Thoracic aorta (tissue), 2 donors: ENCODE measurements at places on chromosomes 11 and 22.

DNA sequence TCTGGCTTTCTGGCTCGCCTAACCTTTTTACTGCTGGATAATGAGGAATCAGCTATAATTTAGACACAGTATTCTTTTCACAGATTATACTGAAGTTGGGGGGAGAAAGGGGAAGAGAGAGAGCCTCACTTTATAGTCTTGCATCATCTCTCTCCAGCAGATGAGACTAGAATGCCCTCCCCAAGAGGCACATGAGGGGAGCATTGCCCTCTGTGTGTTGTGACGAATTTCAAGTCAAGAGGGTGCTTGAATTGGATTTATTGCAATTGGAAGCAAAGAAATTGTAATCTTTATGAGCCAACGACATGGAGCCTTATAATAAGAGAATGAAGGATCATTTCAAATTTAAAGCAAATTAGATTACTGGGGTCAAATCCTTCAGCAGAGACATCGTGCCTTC is 17.6 kb upstream of the CADM1 start:
- H3K36me3 ChIP-seq, result no peaks in the 10 kb centered on the region
- H3K27me3 ChIP-seq, result no peaks in the 10 kb centered on the region
- DNase-seq, result no peak
- no peak overlapping the region for H3K4me3 ChIP-seq
- no peaks in the 10 kb centered on the region for H3K4me1 ChIP-seq
- no peak overlapping the region for H3K27ac ChIP-seq

GRCh38 chr11:44946263-44946662 is 4.4 kb downstream of the TP53I11 start:
- H3K4me1 ChIP-seq, result no peaks in the 10 kb centered on the region
- H3K4me3 ChIP-seq, result no peak overlapping the region
- no peak overlapping the region for H3K27ac ChIP-seq
- H3K36me3 ChIP-seq, result no peaks in the 10 kb centered on the region
- DNase-seq, result peak; percentile 31
- H3K27me3 ChIP-seq, result no peaks in the 10 kb centered on the region

DNA sequence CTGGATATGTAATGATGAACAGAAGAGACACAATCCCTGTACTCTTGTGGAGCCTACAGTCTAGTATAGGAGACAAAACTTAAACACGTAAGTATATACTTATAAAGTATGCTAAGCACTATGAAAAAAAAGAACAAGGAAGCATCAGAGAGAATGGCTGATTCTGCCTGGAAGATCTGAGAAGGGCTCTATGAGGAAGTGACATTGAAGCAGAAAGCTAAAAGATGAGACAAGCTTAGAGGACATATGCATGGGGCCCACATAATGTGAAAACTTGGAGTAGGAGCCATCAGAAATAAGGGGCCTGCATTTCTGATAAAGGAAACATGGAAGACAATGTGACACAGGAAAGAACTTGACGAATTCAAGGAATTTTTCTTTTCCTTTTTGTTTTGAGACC is 16.6 kb downstream of the SAA1 start:
- no peak overlapping the region for H3K4me3 ChIP-seq
- H3K4me1 ChIP-seq, result no peaks in the 10 kb centered on the region
- no peak for DNase-seq
- H3K27me3 ChIP-seq, result no peaks in the 10 kb centered on the region
- H3K36me3 ChIP-seq, result peaks cover 40% of the 10 kb centered on the region

DNA sequence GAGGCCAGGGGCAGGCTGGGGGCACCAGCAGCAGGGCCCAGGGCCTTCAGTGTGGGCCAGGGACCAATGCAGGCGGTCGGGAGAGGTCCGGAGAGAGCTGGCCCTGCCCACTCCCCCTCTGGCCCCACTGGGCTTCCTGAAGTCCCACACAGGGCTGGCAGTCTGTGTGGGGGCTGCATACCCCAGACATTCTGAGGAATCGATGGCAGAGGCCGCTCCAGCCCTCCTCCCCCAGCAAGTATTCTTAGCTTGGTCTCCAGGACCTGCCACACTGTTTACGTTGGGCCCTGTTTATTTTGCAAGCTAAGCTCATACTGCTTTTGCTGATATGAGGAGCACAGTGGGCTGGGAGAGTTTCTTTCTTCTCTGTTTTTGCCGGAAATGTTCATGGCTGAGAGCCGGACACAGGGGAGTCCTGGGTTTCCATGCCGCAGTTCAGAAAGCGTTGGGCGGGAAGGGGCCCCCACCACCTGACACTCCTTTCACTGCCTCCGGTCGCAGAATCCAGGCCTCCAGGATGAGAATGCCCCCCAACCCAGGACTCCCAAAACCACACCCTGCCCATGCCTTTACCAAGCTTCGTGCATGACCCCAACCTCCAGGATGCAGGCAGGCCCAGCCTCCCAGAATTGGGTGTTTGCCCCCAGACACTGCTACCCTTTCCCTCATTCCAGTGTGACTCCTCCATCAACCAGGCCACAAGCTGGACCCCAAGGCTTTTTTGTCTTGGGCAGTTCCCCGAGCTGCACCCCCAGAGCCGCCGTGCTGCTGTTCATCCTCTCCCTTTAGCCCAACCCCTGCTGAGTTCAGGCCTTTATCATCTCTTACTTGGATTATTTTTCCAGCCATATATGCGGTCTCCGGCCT is 81.8 kb upstream of the KCNQ1OT1 start:
- H3K4me3 ChIP-seq, result no peak overlapping the region
- no peaks in the 10 kb centered on the region for H3K27me3 ChIP-seq
- peak; percentile 1 for DNase-seq
- peaks cover 43% of the 10 kb centered on the region for H3K4me1 ChIP-seq
- H3K36me3 ChIP-seq, result no peaks in the 10 kb centered on the region

DNA sequence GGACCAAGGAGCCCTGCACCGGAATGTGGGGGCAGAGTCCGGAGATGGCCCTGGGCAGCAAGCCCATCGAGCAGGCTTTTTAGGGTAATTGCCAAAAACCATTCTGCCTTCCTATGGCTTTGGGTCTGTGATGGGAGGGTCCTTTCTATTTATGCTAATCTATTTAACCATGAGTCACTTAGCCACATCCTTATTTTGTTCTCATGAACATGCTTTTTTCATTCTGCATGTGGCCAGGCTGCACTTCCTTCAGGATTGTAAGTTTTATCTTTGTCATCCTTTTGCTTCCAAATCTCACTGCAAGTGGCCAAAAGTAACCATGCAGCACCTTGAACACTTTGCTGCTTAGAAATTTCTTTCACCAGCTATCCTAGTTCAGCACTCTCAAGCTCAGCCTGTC is 88.3 kb downstream of the EFCAB6 start:
- H3K27me3 ChIP-seq, result no peaks in the 10 kb centered on the region
- H3K4me1 ChIP-seq, result no peaks in the 10 kb centered on the region
- H3K4me3 ChIP-seq, result no peak overlapping the region
- DNase-seq, result no peak
